ENCODE measurements at places on chromosomes 2 and 18.

- DNase-seq, result no peak
Observed at GRCh38 chr18:60667016-60667415, 294.4 kb upstream of the MC4R start.

- no peak for DNase-seq
Observed at GRCh38 chr2:134839649-134840048, 1.2 kb downstream of the ACMSD start.

DNA sequence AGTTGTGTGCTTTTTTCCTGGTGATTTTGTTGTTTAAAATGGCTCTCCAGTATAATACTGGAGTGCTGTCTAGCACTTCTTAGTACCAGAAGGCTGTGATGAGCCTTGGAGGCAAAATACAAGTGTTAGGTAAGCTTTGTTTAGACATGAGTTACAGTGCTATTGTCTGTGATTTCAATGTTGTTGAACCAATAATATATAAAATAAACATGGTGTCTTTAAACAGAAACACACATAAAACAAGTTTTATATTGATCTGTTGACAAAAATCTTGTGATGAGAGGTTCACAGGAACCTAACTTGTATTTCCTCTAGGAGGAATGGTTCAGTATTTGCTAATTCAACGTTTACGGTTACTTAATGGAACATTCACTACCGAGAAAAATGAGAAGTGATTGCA, 5.0 kb upstream of the FAM171B start:
- DNase-seq, result no peak

- no peak for DNase-seq
Observed at GRCh38 chr2:237304763-237305514, 109.0 kb downstream of the COL6A3 start.

GRCh38 chr18:78906066-78906465, 73.6 kb upstream of the SALL3 start:
- DNase-seq, result no peak

DNA sequence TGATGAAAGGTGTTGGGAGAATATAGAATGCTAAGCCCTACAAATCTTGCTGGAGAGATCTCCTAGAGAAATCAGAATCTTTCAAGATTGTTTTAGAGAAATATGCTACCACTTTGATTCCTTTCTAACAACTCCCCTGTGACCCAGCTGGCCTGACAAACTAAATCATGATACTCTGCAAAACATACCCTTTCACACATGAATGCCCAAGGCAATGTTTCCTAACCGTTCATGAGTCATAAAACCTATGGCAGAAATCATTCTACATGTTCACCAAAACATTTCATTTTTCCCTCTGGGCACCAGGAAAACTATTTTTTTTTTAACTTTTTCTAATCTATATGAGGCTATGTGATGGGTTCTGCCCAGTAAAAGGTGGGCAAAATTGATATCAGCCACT, 77.8 kb upstream of the SETBP1 start:
- no peak for DNase-seq

- no peak for DNase-seq
Observed at GRCh38 chr2:204274991-204275390, 270.3 kb upstream of the PARD3B start.

DNA sequence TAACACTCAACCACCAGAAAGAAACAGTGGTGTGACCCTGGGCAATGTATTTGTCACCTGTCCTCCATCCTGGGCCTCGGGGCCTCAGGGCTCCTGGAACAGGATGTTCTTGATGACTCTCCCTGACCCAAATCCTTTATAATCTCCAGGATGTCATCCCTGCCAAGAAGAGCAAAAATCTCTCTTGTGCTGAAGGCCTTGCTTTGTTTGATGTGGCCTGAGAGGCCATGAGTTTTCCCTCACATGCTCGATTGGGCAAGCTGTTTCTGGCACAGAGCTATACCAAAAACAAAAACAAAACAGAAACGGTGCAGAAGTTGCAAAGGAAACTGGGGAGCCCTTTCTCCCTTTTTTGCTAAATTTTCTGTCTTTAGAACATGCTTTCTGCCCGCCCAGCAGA, 35.7 kb upstream of the ST3GAL5 start:
- no peak for DNase-seq

DNA sequence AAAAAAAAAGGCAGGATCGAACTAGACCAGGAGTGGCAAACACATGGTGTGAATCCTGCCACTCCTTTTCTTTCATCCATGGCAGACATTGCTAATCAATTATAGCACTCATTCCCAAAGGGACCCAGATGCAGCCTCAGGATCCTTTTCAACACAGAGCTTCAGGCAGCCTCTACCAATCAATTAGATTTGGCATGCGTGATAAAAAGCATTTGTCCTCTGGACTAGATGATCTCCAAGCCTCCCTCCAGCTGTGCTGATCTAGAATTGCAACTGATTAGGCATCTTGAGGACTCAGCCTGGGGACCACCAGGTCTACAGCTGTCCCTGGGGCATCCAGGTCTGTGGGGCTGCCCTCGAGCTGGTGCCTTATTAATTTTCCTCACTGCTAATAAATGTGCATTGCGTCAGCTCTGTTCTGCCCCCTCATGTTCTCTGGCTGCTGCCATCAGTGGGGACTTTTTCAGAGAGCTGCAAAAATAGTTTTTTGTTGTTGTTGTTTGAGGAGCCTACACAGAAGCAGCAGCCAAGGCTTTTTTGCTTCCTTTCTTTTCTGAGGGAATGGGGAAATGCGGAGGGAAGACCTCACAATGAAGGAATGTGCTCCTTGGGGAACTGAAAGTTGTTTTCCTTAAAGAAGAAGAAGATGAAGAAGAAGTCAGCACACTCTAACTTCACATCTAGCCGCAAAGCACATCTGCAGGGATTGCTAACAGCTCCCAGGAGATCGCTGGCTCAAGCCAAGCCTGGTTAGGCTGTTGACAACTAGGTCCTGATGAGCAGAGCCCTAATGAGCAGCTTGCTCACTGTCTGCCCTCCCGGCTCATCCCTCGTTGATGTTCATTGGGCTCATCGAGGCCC, 8.8 kb upstream of the ATOH8 start:
- no peak for DNase-seq

DNA sequence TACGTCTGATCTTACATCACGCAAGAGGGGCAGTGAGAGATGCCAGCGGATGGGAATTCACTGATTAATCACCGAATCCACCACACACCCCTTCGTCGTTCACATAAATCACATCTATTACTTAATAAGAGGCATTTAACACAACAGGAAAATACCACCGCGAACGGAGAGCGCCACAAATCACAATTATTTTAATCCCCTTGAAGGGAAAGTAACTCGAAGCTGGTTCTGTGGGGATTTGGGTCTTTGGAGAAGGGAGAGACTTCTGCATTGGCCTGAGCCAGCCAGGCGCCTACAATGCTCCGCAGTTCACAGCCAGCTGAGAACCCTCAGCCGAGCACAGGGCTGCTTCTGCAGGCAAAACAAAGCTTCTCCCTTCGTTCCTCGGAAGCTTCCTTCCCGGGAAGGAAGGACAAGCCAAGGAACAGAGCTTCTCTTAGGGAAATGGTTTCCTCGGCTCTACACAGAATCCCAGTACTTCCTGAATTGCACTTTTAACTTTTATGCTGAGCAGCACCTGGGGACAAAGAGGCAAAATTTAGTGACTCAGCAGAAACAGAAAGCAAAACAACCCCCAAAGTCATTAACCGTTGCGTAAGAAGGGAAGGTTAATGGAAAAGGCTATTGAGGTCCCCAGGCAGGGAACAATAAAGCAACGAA, at the start of gene LRP1B:
TSS of gene LRP1B (minus strand) at position 7 of the 660 bp plus-strand sequence. CDS start 287 bp downstream, outside the sequence.
- no peak for DNase-seq

GRCh38 chr2:143726151-143726845, 597.1 kb downstream of the ARHGAP15 start:
- DNase-seq, result no peak

DNA sequence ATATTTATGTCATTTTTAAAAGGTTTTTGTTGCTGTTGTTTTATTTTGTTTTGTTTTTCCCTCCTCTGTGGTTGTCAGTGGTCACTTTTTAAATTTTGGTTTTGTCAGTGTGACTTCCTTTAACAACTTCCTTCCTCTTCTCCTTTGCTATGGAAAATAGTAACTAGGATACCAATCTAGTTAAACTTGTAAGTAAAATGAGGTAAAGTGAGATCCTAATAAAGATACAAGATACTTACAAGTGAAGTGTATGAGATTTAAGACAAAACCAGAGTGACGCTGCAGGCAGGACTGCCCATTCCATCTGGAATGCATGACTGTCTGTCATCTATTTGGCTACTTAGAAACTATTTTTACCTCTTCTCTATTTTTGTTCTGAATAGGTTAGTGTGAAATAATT, 30.6 kb upstream of the CREB1 start:
- DNase-seq, result no peak

DNA sequence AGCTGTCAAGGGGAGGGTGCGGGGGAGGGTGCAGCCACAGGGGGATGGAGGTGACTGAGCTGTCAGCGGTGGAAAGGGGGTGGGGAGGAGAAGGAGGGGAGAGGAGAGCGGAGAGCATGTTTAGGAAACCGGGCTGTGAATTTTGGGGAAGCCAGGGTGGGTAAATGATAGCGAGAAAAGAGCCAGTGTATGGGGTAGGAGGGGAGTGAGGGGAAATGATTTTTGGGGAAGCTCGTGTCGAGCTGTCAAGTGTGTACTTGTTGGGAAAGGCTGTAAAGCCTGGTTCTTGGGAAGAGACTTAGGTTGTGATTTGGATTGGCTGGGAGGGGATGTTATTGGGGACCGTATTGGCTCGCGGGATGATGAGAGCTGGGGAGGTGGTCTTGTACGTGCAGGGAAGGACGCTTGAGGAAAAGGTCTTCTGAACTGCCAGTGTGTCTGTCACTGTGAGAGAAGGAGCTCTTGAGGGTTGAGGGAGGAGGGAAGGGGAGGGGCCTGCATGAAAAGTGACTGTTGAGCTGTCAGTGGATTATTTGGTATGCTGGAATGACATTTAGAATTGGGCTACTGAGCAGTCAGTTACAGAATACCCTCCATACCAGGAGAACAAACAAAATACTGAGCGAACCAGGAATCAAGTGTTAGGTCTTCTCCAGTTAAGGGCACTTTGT, 1.0 kb downstream of the UBR3 start:
- no peak for DNase-seq

DNA sequence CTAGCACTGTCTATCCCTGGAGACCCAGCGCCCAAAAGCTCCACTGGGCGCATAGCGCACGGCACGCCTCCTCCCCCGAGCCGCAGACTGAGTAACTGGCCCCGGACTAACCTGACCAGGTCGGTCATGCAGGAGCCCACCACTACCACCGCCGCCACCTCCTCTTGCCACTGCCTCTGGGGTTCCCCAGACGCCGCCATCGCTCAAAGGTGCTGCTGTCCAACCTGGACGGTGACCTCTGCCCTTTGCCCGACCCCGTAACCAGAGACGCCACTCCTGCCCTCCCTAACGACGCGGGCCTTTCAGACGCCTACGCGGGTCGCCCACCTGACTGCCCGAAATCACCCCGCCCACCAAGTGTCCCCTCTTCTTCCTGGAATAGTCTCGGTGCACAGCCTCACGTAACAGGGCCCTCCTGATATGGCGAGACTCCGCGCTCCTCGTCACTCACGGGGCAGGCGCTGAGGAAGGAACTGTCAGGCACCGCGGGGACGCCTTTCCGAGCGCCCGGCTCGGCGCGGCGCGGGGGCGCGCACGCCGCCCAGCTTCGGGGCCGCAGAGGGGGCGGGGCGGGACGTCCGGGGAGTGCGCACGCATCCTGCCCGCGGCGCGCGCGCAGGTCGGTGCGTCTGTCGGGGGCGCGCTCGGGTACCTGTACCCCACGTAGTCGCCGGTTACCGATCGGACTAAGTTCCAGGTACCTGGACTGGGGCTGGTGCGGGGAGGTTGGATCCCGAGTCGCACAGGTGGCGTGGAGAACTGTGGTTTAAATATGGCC, at the start of the genes BABAM2 and RBKS:
TSS of gene BABAM2 (plus strand) at position 584 of the 778 bp plus-strand sequence. CDS start 3,828 bp downstream, outside the sequence.
TSS of gene RBKS (minus strand) at position 242 of the 778 bp plus-strand sequence. CDS start at position 200, 42 bp downstream.
- DNase-seq, result peak; percentile 84

DNA sequence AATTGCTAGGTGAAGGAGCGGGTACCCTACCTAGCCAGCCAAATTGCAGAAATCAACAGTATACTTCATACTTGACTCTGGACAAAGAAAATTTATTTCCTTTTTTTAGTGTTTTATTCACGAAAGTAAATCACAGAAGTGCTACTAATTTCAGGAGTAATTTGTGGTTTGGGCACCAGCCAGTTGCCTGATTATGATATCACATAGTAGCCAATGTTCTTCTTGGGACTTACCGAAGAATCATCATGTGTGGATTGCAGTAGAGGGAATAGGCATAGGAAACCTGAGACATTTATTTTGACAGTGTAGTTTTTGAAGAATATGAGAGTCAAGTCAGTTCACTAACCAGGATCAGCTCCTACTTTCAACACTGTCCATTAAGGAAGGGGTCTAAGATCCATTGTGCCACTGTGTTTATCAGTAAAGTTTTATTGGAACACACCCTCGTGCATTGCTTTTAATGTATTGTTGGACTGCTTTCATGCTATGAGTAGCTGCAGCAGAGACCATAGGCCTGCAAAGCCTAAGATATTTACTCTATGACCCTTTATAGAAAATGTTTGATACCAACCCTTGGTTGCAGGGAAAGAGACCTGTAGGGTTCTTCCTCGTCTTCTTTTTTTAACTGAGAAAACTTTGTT, 32.1 kb downstream of the TNFRSF11A start:
- DNase-seq, result no peak

- no peak for DNase-seq
Observed at GRCh38 chr2:120798567-120799247, 63.0 kb downstream of the GLI2 start.

DNA sequence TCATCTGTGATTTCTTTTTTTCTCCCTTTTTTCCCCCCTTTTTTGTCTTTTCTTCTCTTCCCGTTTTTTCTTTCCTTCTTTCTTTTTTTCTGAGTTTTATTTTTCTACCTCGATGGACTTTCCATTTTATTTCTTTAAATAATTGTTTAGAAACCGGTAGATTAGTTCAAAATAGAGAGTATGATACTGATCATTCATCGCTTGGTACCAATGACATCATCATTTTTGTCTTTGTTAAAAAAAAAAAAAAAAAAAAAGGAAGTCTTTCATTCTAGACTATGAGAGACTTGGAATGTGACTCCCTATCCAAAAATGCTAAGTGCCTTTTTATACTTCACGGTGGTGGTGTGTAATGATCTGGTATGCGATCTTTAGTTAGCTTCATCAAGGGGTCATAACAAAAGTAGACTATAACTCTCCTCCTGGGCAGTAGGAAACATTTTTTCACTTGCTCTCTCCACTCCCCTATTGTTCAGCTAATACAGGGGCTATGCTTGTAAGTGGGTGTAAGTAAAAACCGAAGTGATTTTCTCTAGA, 1517.5 kb upstream of the ZEB2 start:
- no peak for DNase-seq

- DNase-seq, result no peak
Observed at GRCh38 chr2:30363406-30363805, 83.6 kb upstream of the LCLAT1 start.

GRCh38 chr2:214628091-214628490, 181.4 kb downstream of the BARD1 start:
- DNase-seq, result no peak

Measured in T follicular helper cell (primary cell).